ENCODE measurements at places on chromosomes 5 and 9. TPM values are rescaled to one million over a fixed set of nuclear protein-coding genes. Genes with fewer than 3 reads are reported as not detected.

DNA sequence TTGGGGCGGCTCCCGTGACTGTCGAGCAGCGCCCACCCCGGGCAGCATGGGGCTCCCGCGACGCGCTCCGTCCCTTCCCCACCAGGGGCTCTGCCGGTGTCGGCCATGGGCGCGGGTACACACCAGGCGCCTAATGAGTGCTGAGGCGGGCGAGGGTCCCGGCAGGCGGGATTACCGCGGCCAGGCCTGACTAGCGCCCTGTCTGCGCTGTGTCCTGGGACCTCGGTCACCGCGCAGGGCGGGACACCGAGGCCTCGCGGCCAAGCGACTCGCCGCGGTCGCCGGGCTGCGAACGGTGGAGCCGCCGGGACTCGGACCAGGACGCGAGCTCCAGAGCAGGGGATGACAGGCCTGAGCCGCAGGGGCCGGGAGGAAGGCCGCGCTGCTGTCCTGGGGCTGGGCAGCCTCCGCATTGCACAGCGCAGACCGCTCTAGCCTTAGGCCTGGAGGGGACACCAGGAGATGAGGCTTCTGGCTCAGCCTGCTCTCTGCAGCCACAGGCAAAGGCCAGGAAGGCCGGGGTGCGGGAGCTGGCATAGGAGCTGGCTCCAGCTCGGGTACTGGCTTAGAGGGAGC lies 14.1 kb downstream of the LCN10 start:
- no peak for DNase-seq

- DNase-seq: no peak
Measured at GRCh38 chr9:104872656-104873488, 55.1 kb downstream of the ABCA1 start.

DNA sequence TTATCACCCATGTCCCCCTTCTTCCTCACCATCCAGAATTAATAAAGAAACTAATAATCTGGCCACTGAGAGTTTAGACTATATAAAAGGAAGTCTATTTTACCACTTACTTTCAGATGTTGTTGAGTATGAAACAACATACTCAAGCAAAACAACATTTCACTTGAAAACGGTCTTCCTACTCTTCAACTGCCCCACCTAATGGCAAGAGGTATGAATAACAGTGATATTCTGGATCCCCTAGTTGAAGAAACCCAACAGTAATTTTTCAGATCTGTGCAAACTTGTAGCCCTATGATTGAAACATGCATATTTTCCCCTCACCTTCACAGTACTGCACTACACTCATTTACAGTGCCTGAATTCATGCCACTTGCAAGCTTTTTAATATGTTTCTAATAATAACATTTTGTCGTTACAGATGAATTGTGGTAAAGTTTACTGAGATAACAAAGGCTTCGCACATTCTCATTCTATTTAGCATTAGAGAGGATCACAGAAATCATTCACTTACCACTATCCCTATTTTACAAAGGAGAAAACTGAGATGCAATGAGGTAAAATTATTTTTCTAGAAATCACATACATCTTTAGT lies 267.9 kb upstream of the PDE4D start:
- no peak for DNase-seq

GRCh38 chr5:160291467-160291866 lies 20.9 kb downstream of the CCNJL start:
- no peak for DNase-seq

DNA sequence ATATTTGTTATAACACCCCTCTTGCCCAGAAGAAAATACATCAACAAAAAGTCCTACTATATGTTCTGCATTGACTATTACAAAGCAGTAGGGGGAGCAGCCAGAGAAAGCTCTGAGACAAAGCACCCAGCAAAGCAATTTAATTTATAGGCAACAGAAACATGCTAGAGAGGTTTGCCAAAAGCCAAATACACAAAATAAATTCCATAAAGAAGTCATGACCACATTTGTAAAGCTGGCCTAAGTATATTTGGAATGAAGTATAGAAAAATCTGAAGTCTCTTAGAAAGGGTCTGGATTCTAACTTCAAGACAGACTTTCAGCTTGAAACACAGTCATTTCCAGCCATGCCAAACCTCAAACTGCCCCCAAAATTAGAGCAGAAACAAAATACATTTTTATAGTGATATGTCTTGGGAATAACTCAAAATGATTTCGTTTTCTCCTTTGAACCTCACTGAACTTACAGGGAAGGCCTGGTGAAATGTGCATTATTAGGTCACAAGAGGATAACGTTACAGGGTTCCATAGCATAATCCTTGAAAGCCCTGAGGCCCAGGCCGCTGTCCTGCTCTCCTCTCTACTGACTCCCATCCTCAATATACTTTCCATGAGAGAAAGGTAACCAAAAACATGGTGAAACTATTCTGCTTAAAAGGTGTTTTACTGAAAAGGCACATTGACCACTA lies 451.8 kb downstream of the RAB3C start:
- DNase-seq: no peak

- no peak for DNase-seq
Measured at GRCh38 chr5:138706655-138707480, 46.4 kb upstream of the CTNNA1 start.

DNA sequence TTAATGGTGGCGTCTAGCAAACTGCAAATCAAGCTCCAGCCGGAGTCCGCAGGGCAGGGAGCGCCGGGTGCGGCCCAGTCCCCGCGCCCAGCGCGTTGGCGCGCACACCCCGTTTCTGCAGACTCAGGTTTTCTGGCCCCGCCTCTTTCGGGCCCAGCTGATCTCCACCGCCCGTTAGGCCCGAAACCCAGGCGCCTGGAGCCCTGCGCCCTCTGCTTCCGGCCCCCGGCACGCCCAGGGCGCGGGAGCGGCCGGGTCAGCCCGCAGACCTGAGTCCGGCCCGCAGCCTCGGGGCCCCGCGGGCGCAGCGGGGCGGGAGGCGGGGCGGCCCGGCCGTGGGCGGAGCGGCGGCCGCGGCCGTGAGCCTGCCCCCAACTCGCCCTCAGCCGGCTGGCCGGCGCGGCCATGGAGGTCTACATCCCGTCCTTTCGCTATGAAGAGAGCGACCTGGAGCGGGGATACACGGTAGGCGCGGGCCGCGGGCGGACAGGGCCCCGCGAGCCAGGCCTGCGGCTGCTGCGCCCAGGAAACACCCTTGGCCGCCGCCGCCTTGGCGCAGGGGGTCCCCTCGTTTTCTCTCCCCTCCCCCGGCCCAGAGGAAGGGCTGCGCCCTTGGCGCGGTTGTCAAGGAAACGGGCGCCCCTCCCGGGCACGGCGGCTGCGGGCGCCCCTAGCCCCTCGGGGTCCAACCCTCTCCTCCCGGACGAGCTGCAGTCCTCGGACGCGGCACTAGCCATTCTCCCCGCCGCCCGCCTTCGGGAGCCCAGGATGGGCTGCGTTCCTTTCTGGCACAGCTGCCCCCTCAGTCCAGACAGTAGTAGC lies at the start of gene SNX24:
Gene SNX24 (plus strand): TSS at position 385 of the 822 bp plus-strand sequence. CDS start 21 bp downstream, at position 406.
- peak; percentile 82 for DNase-seq

DNA sequence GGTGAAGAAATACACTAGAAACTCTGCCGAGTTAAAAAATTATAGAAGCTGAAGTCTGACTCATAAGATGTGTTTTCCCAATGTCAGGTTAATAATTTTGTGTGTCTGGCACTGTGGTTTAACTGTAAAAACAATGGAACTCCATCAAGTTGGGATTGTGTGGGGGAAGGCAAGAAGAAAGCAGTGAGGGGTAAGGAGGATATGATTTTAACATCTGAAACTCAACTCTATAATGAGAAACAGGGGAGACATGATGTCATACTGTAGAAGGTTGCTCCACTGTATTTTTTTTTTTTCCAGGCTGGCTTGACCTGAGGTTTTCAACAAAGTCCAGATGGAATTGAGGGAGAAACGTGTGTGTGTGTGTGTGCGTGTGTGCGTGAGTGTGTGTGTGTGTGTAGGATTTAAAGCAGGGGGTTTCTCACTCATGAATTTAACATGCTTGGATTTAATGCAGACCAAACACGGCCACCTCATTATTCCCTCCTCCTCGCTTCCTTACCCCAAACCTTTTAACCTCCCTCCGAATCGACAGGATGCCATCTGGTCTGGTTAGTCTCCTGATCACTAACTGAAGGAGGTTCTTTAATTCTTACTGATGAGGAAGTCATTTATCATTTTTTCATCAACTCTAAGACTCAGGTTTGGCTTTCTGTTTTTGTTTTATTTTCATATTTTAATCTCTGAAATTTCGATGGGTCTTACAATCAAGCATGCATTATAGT lies 140.2 kb upstream of the LPAR1 start:
- DNase-seq: no peak

DNA sequence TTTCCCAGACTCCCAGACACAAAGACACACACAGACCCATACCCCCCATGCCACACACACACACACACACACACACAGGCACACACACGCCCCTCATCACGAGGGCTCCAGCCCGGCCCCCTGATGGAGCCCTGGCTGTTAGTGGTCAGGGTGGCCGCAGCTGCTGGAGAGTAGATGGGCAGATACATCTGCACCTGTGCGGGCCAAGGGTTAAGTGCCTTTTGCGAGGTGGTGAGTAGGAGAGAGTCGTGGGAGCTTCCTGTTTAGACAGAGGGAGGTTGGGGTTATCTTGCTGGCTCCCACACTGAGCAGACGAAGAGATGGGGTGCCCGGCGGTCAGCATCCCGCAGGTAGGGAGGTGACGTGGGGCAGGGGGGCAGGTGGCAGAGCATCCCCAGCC lies 8.2 kb downstream of the PRRX2 start:
- DNase-seq: no peak

DNA sequence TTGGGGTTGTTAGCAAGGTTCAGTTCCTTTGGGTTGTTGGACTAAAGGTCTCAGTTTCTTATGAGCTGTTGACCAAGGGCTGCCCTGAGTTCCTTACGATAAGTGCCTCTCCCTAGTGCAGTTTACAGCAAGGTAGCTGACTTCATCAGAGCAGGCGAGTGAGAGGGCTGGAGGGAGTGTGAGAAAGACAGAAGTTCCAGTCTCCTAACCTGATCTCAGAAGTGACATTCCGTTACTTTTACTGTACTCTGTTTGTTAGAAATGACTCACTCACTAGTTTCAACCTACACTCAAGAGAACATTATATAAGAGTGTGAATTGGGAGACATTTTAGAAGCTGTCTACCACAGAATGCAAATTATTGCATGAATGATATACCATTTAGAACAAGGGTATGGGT lies 21.2 kb upstream of the IL31RA start:
- DNase-seq: no peak

DNA sequence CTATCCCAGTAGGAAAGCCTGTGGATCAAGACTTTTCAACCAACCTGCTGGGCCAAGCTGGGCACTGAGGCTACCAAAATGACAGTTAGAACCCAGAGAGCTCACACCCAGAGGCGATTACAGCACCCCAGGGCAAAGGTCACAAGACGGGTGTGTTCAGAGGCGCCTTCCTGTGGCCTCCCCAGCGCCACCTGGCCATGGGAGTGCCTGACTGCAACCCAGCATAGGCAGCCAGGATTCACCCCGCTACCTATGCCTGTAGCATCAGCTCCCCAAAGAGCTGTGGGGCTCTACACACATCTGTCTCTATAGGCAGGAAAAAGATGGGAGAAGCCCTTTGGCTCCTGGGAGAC lies 33.5 kb downstream of the PDGFRB start:
- peak; percentile 68 for DNase-seq

DNA sequence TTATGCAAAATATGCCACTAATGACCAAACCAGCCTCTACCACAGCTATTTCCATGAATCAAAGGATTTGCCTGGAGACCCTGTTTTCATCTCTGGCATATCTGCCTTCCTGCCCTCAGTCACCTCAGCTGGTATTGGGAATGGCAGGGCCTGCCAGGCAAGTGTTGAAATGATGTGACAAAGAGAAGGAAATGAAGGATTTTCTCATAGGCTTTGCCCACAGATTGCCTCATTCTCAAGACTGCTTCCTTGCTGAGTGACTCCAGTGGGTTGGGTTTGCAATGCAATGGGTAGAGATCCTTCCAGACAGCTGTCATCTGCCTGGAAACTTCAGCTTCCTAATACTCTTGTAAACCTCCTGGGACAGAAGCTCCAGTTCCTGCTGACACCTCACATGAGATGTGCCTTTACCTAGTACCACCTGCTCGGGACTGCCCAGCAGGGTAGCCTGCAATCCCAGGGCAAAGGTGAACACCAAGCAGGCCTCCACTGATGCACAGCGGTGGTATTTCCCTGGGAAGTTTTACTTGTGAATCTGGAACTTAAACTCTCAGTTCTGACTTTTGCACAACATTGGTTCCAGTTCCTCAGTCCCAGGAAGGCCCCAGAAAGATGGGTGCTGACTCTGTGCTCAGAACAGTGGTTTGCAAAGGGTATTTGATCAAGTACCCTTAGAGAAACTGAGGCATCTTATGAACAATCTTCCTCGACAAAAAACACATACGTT lies 64.8 kb upstream of the SLC1A1 start:
- no peak for DNase-seq

DNA sequence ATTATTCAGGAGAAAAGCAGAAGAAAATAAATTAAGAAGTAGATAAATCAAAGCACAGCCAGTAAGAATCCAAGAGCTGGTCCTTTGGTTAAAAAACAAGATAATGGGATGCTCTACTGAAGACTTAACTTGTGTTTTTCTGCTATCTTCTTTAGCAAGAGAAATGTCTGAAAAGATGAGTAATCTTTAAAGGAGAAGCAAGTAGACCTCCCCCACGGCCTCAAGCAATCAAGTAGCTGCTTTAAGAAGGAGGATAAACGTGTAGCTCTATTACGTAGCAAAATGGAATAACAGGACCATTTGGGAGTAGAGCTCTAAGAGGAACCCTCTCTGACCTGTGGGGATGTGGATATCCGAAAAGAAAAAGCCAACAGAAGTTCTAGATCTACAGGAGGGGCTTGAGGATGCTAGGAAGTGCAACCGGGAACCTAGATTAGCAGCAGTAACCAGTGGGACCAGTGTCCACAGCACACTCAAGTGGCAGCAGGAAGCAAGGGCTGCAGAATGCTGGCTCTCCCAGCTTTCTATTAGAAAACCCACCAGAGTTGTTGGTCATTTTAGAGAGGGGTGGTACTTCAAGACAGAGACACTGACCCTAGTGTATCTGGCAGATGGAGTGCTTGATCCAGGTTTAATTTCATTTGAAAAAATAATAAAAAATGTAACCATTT lies 185.4 kb downstream of the GABBR2 start:
- no peak for DNase-seq

DNA sequence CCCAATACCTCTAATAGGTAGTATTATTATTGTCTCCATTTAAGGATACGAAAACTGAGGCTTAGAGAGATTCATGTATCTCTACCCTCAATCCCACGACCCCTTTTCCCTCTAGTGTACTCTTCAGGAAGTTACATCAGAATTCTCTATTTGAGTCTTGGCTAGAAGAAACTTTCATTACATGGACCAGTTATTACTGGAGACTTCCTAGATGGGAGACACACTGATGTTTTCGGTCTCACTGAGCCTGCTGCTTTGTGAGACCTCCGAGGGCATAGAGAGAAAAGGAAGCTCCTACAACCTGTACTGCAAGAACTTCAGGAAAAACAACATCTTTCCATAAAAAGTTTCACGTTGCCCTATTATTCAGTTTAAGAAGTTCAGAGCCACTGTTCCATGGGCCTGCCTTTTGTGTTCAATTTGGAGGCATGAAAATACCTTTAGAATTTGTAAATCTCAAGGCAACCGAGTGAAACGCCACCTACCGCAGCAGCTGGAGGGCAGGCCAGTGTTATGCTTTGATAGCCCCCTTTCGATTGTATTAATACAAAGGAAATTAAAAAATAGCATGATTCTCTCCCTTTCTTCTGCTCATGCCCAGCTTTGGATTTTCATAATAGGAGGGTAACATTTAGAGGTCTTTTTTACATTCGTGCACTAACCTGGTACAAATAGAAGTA lies 223.3 kb downstream of the EBF1 start:
- DNase-seq: no peak

GRCh38 chr9:71620746-71621145 lies 147.6 kb downstream of the CEMIP2 start:
- DNase-seq: no peak

PPP3R2 gene
- not detected for total RNA-seq

LVRN gene
- total RNA-seq: 0.13 TPM

UNC5A gene
- not detected for total RNA-seq

EQTN gene
- not detected for total RNA-seq

LCNL1 gene
- 0.98 TPM for total RNA-seq

MYMK gene
- total RNA-seq: not detected
